ENCODE measurements at places on chromosomes 4 and X.

DNA sequence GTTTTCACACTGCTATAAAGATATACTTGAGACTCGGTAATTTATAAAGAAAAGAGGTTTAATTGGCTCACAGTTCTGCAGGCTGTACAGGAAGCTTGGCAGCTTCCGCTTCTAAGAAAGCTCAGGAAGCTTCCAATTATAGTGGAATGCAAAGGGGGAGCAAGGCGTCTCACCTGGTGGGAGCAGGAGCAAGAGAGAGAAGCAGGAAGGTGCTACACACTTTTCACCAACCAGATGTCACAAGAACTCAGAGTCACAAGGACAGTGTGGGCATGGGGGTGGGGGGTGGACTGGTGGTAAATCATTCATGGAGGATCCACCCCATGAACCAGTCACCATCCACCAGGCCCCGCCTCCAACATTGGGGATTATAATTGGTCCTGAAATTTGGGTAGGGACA, 22.8 kb downstream of the HMGB2 start:
- no peak for DNase-seq

GRCh38 chrX:112736310-112736709, 56.6 kb upstream of the LHFPL1 start:
- no peak for DNase-seq

- DNase-seq, result no peak
These were observed 74.9 kb downstream of the PRRG1 start for GRCh38 chrX:37424000-37424429.

DNA sequence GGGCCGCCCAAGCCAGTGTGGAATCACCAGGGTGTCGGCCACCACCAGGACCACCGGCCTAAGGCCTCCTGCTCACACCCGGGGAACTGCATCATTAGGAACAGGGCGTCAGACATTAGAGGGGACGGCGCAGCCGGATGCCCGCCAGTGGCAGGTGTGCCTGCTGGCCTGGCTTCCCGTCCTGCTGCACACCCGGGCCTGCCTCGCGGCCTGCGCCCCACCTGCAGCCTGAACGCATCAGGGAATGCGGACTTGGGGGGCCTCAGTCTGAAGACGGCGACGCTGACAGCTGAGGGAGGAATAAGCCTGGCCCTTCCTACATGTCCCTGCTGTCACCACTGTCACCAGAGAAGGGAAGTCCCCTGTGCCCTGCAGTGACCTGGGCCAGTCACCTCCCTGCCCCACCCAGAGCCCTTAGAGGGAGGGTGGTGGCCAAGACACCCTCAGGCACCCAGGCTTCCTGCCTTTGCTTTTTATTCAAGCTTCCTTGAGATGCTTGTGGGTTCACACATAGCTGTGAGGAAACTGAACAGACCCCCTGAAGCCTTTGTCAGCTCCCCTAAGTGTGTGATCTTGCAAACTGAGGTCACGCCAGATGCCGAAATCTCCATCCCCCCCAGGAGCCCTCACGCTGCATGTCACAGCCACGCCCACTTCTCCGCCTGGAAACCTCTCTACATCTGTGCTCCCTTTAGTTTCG, 3.2 kb downstream of the DGKQ start:
- DNase-seq, result no peak

DNA sequence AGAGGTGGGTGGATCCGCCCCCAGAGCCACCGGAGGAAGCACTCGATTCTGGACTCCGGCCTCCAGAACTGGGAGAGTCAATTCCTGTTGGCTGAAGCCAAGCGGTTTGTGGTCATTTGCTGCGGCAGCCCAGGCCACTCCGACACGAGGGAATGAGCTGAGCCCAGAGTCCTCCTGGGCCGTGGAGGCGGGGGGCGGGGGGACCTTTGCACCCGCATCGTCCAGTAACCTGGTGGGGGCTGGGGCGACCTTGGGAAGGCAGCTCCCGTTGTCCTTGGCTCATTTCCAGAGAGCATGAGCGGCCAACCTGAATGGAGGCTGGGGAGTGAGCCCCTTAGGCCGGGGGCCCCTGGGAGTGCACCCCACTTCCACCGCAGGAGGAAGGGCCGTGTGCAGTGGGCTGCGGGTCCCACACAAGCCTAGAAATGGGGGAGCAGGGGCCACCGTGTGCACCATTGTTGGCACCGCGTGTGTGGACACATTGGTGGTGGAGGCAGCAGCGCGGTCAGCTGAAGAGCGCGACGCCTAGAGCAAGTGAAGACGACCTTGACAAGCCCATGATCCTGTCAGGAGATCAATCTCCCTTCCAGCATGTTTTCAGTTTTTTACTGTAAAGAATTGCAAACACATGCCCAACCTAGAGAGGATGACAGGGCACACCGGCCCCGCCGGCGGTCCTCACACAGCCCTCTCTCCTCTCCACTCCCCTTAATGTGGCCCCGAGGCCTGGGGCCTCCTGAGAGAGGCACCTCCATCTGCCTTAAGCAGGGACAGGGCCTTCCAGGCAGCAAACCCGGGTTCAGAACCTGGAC, 19.9 kb upstream of the DUSP9 start:
- no peak for DNase-seq

DNA sequence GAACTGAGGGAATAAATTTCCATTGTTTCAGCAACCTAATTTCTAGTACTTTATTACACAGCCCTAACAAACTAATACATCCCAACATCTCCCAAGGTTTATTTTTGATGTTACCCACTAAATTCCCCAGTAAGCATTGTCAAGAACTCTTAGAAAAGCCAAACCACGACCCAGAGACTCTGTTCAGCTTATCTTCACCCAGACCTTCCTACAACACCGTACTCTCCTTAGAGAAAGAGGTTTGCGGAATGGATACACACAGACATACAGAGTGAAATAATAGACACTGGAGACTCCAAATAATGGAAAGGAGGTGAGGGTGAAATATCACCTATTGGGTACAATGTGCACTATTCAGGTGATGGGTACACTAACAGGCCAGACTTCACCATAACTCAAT, 75.6 kb downstream of the LRBA start:
- no peak for DNase-seq

Measured in stimulated activated CD4-positive, alpha-beta T cell treated with anti-CD3 and anti-CD28 coated beads, Interleukin-1b, Interleukin-23, amount 100 ng/mL, for 48 hours (primary cell).